ENCODE measurements at places on chromosomes 1 and 21.

GRCh38 chr1:11527541-11528452 lies 48.8 kb downstream of the DISP3 start:
- DNase-seq, result no peak

- no peak for DNase-seq
These were observed 6.0 kb downstream of the FOXJ3 start for GRCh38 chr1:42328916-42329496.

GRCh38 chr1:151047925-151048644 lies 534 bp downstream of the C1orf56 start:
- no peak for DNase-seq

DNA sequence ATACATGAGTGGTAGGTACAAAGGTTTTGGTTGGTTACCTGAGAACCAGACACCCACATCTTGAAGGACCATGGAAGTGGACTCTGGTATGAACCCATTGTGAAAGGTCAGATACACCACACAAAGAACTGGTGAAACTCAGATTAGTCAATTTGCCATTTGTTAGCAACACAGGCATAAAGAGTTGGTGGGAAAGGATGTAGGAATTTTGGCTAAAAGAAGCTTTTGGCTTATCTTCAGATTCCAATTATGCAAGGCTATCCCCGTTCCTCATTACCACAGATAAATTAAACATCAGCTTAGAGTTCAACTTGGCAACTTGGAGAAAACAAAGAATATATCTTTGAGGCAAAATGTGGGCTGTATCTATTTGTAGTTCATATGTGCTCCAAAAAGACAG lies 87.0 kb upstream of the IRF2BP2 start:
- DNase-seq, result no peak

DNA sequence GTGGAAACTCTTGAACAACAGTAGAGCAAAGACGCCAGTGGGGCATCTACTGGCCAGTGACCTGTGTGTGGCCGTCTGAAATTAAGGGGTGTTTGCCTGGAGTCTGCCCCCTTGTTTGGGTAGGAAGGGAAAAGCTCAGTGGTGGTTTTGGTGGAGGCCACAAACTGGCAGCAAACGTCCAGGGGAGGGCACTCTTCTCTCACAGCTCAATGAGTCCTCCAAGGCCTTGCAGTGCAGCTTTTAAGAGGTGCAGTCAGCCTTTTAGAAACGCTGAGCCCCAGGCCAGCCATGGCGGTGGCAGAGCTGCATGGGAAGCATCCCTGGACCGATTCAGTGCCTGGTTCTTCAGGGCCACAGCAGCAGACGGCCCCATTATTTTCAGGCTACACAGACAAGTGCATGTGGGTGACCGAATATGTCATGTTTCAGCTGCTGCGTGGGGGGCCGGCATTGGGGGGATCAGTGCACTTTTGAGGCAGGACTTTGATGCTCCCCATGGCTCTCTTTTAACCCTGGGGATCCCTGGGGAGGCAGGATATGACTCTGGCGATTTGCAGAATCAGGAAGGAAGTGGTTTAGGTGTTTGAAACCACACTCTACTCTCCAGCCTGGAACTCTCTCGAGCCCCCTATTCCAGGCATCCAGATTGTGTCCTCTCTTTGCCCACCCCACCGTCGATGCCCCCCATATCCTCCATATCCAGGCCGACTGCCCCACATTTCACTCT lies 414.0 kb downstream of the PRDM2 start:
- no peak for DNase-seq

DNA sequence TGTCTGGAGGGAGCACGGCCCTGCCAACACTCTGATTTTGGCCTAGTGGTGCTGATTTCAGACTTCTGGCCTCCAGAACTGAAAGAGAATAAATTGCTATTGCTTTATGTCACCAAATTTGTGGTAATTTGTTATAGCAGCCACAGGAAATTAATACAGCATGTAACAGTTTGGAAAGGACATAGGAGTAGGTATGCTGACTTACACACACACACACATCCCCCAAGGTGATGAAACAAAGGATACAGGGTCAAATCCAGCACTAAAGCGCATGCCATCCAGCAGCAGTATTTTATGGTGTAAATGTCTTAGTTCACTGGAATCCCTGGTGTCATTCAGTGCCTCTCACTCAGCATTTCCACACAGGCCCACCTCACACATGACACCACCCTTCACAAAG lies 72.2 kb upstream of the MAN1A2 start:
- DNase-seq, result no peak

DNA sequence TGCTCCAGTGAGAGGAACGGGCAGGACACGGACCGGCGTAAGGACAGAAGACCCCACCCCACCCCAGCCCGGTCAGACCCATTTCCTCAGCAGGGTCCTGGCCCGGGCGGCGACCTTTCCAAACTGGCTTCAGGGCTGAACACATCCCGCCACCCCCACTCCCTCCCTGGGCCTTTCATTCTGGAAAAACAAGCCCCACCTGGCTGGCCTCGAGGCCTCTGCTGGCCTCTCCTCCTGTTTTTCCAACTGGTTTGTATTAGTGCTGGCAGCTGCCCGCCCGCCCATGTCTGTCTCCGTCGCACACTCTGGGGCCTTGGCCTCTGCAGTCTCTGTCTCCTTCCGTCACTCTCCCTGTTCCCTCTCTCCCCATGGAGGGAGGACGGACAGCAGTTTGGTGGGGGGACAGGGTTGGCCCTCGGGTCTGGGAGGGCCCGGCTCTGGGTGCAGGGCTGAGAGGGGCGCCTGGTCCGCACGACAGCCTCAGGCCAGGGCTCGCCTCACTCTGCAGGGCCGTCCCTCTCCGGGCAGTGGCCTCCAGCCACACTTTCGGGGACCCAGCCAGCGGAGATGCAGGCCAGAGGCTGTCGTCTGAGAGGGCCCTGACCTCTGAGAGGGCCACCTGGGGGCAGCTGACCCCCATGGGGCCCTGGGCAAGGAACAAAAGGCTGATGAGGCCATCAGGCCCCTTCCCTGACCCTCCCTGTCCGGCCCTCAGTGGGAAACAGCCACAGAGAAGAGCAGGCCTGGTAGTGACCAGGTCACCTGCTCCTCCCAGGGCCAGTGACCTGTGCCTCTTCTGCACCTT lies 1.5 kb upstream of the MXRA8 start:
- DNase-seq, result no peak

DNA sequence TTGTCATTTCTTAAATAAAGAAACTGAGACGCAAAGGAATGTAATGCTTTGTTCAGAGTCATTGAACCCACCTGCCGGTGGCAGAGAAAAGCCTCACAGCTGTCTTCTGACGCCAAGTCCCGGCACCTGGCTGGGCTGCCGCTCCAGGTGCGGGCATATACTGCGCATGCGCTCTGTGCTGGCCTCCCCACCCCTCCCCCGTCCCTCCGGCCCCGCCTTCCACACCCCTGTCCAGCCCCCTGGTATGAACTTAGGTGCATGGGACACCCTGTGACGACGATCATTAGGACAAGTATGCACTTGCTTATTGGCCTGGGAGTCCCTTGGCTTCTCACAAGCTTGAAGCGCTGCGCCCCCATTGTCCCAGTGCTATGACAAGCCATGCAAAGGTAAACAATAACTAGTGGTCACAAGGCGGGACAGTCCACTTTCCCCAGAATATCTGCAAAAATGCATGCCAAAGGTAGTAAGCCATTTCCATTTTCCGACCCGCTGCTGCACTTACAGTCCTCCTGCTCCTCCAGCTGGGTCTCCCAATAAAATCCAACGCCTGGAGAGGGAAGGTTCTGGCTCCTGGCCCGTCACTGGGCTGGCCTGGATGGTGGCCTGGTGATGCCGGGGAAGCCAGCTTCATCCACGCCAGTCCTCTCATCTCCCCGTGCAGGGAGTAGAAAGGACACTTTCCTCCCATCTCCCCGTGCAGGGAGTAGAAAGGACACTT lies 100.4 kb downstream of the PSMG1 start:
- DNase-seq, result no peak

- DNase-seq, result no peak
These were observed 187.8 kb downstream of the ETS2 start for GRCh38 chr21:38993561-38993960.

DNA sequence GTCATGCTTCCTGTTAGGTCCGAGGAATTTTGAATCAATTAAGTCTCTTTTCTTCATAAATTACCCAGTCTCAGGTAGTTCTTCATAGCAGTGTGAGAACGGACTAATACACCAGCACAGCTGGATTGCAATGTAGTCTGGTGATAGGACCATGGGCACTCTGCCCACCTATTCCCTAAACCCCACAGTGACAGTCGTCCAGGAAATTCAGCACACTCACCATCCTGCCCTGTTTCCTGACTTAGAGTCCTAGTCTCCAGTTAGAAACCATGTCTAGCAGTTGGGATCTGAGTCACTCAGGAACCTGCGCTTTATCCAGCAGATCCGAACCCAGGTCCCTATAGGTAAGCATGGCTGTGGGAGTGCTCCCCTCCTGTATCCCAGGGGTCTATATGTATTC lies 149.3 kb upstream of the TNR start:
- no peak for DNase-seq

GRCh38 chr21:31201548-31201947 lies 142.5 kb downstream of the TIAM1 start:
- no peak for DNase-seq

DNA sequence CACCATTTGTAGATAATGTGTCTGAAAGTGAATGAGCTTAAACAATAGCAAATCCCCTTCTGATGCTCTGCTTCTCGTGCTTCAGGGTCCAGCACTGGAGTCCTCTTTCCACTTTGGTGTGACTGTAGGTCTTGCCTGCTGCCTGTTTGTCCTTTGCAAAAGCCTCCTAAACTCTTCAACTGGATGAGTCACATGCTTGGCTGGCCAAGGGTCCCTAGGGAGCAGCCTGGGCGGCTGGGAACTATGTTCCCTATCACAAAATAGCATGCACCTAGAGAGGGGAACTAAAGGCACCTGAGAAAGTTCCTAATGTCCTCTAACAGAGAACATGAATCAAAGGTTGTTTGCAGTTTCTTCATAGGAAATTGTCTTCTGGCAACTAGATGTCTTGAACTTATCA lies 607.2 kb upstream of the PLXNA2 start:
- no peak for DNase-seq

GRCh38 chr1:107807405-107807804 lies 157.6 kb downstream of the VAV3 start:
- no peak for DNase-seq

DNA sequence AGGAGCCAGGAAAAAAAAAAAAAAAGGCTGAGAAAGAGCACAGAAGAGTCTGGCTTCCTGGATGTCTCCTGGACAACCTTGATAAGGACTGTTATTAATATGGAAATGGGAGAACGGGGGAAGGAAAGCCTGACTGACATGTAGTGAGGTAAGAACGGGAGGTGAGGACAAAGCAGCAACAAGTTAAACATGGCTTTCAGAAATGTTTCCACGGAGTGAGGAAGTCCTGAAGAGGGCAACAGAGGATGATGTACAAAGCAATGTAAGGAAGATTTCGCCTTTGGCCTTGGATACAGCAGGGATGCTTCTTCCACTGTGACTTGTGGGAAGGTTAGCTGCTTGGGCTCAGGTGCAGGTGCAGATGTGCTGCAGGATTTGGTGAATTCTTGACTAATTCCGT lies 11.9 kb upstream of the NIBAN1 start:
- no peak for DNase-seq

DNA sequence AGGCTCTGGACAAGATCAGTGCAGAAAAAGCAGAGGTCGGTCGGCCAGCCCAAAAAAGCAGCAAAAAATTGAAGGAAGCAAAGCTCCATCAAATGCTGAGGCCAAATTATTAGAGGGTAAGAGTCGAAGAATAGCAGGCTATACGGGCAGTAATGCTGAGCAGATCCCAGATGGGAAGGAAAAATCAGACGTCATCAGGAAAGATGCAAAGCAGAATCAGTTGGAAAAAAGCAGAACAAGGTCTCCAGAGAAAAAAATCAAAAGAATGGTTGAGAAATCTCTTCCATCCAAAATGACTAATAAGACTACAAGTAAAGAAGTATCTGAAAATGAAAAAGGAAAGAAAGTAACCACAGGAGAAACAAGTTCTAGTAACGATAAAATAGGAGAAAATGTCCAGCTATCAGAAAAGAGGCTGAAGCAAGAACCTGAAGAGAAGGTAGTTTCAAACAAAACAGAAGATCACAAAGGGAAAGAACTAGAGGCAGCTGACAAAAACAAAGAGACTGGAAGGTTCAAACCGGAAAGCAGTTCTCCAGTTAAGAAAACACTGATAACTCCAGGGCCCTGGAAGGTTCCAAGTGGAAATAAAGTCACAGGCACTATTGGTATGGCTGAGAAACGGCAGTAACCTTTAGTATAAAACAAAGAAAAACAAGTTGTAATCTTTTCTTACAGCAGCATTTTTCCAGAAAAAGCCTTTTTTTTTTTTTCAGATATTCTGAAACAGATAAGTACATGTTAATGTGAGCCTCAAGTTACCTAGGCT lies 75.7 kb downstream of the PHTF1 start:
- no peak for DNase-seq

GRCh38 chr1:156627313-156627880 lies 8.2 kb downstream of the HAPLN2 start:
- DNase-seq, result no peak

- DNase-seq, result no peak
These were observed 7.2 kb downstream of the XCL1 start for GRCh38 chr1:168583571-168583970.

- no peak for DNase-seq
These were observed 32.0 kb upstream of the LRP8 start for GRCh38 chr1:53359934-53360276.

GRCh38 chr1:245188403-245188802 lies 33.6 kb downstream of the KIF26B start:
- no peak for DNase-seq

DNA sequence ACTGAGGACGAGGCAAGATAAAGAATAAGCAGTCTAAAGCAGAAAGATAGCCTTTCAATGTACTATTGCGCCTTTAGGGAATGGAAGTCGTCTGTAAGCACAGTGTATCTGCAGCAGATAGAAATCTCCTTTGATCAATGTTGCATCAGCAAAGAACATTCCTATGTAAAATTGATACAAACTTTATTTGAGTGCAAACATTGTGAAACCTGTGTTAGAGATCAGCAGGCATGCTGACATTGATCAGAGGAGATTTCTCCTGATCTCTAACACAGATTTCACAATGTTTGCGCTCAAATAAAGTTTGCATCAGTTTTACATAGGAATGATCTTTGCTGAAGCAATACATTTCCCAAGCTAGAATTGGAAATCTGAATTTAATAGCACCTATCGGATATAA lies 1446.8 kb downstream of the MRPL39 start:
- DNase-seq, result no peak

GRCh38 chr1:39238476-39238875 lies 34.0 kb downstream of the MACF1 start:
- DNase-seq, result no peak

- DNase-seq, result no peak
These were observed 363.8 kb downstream of the DISC1 start for GRCh38 chr1:231990388-231990787.

- DNase-seq, result no peak
These were observed 44.2 kb downstream of the SCYL3 start for GRCh38 chr1:169849346-169850022.

GRCh38 chr1:89942825-89943658 lies 51.9 kb upstream of the ZNF326 start:
- DNase-seq, result no peak

DNA sequence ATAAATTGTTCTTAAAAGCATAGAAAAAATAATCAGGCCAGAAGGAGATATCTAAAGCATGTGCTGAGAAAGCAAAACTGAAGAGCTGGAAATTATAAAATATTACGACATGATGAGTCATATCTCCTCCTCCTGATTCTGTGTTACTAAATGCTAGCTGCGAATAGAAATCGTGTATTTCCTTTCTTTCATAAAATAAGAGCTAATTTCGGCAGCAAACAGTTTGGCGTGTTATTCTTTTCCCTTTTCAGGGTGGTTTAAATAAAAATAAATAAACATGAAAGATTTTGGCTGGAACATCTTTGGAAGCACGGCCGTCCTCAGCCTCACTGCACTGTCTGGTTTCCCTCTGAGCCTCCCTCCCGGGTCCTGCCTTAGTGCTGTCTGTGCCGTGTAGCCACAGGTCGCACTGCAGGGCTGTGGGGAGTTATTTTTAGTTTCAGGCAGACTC lies 56.0 kb downstream of the ADARB1 start:
- no peak for DNase-seq

All from stimulated activated CD4-positive, alpha-beta T cell treated with anti-CD3 and anti-CD28 coated beads, Interleukin-15, amount 100 ng/mL, for 1 hour (primary cell).